ENCODE measurements at places on chromosomes 4 and X.

DNA sequence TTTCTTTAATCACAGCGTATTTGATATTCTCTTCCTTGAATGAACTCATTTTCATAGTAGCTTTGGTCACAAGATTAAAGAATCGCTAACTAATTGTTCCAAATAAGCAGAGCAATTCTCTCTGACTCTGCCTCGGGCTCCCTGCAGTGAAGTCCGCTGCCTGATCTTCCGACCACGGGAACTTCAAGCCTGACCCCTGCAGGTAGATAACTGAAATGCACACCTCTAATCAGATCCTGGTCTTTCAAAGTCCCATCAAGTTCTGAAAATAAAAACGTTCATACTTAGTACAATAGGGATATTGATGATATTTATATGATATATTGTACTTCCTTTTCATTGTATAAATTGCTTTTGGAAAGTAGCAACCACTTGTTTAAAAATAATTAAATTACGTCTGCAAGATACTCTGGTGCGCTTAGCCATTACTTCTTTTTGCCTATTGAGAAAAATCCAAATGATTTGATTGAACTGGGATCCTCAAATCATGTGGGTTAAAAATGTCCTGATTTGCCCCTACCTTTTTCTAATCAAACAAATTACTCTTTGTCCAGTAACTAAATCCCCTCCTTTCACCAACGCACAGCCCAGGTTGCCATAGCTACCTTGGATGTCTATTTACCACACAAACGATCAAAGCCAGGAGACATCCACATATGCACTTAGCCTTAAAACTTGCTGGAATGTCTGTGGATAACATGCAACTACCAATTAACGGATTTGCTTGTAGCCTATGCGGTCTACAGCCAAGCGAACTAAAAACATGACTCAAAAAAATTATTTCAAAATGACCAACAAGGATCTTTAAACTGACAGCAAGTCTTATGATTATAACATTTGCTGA lies 4.2 kb downstream of the MID1 start:
- peak; percentile 72 for DNase-seq

DNA sequence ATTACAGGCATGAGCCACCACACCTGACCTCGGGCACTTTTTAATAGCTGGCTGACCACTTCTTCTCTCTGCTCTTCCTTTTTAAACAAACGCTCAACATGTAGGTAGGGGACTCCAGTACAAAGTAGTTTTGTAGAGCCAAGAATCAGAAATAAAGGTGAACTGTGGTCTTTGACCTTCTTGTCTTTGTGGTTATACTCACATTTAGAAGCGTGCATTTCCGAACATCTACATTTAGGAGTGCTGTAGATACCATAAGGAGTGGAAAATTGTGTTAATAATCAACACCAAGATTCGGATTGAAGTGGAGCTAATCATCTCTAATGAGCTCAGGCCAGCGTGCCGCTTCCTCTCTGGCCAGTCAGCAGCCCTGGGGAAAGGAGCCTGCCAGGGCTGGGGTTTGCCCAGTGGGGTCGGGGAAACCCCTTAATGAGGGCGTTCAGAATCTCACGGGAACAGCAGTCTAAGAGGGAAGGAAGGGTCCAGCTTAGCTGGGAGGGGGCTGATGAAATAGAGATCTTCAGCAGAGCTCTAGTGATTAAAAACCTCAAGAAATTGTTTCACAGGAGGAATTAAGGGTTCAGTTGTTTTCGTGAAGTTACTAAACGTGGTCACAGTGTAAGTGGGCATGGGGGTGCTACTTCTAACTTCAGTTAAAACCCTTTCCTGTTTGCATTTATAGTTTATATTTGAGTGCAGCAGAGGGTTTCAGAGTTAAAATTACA lies 81.2 kb downstream of the GAB1 start:
- no peak for DNase-seq

DNA sequence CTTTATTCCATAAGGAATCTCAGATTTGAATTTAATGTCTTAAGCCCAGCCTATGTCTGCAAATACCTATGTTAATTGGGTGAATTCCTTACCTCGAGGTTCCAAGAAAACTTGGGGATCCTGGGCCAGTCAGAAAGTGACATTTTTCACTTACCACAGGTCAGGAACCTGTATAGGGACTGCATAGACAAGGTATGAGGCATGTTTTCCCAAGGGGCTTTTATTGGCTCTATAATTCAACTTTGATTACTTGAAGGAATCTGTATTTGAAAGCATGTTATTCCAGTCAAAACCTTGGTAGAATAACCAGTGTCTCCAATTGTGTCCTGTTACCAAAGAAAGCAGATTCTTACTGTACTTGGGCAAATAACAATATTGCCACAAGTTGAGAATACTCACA lies 8.5 kb upstream of the MPP1 start:
- DNase-seq = no peak

DNA sequence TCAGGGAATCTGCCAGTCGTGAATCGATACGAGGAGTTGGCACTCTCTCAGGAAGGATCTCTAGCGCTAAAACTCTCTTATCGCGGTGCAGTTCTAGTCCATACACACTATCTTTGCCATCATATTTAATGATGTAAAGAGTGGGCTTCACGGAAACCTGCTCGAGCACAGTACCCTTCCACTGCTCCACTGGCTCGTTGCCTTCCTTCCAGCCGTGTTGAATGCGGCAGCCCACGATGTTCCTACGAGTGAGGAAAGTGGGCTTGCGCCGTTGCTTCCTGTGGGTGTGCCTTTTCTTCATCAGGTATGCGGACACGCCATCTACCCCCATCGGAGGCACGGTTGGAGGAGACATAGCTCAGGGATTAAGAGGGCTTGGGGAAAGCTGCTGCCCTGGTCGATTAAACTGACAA lies 661 bp downstream of the SPIN4 start:
- DNase-seq = no peak

- DNase-seq = no peak
These were observed 226.2 kb downstream of the FSTL5 start for GRCh38 chr4:161937596-161937995.

DNA sequence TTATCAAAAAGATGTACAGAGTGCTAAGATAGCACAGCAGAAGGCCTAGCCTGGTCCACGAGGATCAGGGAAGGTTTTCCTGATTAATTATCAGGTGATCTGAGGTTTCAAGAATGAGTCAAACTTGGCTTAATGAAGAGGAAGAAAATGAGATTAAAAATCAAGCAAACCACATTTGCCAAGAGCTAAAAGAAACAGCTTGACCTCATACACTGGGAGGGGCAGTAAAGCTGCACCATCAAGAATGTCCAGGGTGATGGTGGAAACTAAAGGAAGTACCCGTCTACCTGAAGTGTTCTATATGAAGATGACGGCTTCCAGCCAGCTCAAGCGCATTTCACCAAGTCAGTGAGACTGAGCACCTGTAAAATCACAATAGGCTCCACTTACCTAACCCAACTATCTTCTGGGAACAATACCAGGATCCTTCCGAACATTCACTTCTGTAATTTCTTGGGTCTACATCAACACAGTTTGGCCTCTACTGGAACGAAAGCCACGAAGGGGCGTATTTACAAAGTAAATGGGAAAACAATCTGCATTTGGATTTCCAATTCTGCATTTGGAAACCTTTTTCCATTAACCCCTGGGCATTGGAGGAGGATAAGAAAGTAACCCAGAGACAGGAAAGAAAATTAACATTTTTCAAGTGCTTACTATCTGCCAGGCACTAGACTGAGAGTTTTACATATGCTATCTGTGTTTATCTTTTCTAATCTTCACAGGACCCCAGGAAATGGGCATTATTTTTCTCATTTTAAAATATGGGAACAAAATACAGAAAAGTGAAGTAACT lies 114.0 kb upstream of the DCLK2 start:
- DNase-seq = no peak

- DNase-seq = no peak
These were observed 319.3 kb downstream of the RAB28 start for GRCh38 chr4:13164783-13165331.

DNA sequence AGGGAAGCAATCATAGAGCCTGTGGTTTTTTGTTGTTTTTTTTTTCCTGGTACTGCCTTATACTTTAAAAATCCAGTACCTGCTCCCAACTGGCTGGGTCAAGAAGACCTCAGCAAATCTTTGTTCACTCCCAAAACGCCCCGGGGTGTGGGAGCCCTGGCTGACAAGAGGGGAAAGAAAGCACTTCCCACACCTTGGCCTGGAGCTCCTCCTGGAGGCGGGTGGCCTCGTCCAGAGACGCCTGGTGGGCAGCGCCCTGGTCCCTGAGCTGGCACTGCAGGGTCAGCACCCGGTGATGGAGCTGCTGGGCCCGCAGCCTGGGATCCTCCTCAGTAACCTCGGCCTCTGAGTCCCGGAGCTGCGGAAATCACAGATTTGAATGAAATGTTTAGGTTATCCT lies 38.2 kb downstream of the C4orf50 start:
- DNase-seq = peak; percentile 4

DNA sequence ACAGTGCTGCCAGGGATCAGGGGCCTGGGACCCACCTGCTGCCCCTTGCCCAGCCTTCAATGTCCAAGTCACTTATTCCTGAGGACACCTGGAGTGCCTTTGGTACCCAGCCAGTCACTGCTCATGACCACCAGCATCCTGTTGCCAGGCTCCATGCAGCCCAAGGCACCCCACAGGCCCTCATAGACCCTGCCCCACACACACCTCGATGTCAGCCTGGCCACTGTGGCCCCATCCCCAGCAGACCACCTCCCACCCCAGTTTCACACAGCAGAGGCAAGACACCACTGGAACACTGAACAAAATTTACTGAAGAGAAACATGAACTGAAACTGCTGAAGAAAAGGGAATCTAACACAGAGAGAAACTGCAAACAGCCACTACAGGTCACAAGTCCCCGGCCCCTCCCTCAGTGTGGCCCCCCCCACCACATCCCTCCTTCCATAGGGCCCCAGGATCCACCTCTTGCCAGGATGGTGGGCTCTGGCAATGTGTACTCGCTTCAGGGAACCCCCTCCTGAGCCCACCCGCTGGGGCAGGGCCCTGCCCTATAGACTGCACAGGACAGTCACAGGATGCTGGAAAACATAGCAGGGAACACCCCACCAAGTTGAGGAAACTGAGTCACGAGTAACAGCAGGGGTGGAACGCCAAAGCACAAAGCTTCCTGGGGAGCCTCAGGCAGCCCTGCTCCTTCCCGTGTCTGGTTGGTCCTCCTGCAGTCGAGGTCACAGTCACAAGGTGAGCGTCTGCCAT lies 5.2 kb downstream of the PNMA5 start:
- DNase-seq = no peak

- DNase-seq = peak; percentile 53
These were observed 18.8 kb upstream of the C4orf36 start for GRCh38 chr4:86910820-86911684.

DNA sequence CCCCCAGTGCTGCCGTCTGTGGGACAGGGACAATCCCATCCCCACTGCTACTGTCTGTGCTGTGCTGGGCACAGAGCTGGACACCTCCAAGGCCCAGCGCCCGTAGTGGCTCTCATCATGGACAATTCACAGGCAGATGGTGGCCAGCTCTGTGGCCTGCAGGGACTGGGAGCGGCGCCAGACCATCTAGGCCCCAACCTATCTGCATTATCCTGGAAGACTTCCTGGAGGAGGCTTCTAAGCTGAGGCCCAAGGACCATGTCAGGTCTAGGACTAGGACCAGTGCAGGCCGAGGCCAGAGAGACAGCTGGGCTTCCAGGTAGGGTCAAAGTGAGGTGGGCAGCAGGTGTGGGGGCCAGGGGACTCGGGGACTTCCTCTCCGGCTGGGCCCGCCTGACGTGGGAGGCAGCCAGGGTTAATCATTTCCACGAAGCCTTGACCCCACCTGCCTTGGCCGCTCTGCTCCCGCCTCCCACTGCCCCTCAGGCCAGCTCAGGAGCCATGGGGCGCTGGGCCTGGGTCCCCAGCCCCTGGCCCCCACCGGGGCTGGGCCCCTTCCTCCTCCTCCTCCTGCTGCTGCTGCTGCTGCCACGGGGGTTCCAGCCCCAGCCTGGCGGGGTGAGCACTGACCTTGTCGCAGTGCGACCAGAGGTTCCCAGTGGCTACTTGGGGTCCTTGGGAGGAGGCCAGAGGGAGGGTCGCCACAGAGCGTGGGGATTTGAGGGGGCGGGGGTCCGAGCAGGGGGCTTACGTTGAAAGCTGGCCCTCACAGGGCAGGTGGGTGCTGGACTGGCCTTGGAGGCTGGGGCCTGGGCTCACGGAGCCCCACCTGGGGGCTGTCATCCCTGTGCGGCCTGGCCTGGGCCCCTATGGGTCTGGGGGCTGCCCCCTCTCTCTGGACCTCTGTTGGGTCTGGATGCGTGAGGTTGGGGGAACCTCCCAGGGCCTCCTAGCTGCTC lies at the start of gene HGFAC:
Gene HGFAC (plus strand): TSS at position 468 of the 959 bp plus-strand sequence. CDS start 34 bp downstream, at position 502.
- DNase-seq = no peak

DNA sequence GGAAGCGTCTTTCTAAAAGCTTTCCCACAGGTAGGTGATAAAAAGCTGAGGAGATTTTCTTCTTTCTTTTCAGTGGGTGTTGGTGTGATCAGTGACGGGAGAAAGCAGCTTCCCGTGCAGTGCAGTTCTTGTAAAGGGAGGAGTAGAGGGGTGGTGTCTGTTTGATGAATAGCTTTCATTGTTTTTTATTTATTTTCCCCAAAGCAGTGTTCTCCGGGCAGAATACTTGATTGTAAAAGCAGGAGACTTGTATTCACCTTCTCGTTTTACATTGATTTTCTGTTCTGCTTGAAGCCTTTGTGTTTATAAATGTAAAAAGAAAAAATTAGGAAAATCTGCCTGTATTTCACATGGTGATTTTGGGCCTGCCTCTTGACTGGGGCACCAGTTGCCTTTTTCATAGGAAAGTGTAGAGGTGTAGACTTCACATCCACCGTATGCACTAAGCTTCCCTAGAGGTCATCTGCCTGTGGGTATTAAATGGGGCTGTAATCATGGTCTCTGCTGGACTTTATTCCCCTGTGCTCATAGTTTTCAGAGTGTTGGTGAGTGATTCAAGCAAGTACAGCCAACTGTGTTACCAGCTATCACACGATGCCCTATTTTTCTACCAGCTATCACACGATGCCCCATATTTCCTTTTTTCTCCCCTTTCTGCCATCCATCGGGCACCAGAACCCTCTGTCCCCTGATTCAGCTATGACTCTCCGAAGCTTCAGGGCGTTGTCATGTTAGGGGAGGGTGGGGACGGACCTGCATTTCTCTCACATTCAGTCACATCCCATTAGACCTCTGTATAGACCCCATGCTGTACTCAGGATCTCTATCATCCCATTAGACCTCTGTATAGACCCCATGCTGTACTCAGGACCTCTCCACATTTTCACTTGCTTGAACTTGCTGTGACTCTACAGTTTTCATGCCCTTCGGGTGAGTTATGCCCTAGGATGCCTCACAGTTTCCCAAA lies 526.5 kb downstream of the TRIML1 start:
- DNase-seq = no peak

- no peak for DNase-seq
These were observed 15.0 kb upstream of the REST start for GRCh38 chr4:56892691-56893090.
